ENCODE measurements at places on chromosomes 4 and X.

- no peak for DNase-seq
Observed at GRCh38 chrX:13605611-13606010, 36.2 kb downstream of the EGFL6 start.

DNA sequence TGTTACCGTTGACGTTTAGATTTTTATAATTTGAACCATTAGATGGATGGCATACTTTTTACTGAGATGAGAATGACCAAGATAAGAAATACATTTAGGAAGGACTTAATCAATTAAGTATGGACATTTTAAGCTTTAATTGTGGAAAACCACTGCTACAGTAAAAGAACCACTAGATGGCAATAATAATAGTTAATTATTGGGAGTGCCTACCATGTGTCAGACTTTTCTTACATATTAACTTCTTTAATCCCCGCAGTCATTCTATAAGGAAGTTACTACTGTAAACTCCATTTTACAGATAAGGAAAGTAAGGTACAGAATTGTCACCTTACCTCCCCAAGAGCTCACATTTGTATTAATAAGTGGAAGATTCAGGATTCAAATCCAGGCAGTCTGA lies 48.5 kb upstream of the MYOZ2 start:
- no peak for DNase-seq

DNA sequence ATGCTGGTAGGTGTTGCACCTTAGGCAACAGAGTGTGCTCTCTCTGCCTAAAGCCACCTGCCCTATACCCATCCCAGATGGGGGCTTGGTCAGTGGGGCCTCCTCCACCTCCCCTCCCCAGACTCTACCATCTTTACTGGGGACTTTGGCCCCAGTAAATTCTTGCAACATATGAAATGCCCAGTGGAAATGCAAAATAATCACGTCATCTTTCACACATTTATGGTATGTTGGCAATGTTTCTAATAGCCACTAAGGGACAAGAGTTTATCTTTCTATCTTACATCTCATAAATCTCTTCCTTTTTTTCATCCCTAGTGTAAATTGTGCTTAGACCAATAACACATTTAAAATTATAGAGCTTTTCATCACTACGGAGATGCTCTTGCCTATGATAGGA lies 103.0 kb upstream of the MAML3 start:
- no peak for DNase-seq

DNA sequence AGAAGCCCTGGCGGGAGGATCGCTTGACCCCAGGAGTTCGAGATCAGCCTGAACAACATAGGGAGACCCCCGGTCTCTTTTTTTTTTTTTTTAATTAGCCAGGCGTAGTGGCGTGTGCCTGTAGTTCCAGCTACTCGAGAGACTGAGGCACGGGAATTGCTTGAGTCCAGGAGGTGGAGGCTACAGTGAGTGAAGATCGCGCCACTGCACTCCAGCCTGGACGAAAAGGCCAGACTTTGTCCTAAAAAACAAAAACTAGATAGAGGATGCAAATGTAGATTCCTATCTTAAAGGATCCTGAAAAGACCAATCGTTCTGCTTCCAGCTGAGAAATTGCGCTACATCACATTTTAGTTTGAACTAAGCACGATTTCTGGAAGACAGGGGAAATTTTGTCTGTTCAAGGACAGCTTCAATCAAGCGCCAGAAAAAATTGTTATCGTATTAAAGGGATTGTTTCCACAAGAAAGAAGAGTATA lies 627 bp upstream of the HSD17B11 start:
- DNase-seq: no peak

GRCh38 chr4:24769571-24769970 lies 25.8 kb upstream of the SOD3 start:
- DNase-seq: no peak

DNA sequence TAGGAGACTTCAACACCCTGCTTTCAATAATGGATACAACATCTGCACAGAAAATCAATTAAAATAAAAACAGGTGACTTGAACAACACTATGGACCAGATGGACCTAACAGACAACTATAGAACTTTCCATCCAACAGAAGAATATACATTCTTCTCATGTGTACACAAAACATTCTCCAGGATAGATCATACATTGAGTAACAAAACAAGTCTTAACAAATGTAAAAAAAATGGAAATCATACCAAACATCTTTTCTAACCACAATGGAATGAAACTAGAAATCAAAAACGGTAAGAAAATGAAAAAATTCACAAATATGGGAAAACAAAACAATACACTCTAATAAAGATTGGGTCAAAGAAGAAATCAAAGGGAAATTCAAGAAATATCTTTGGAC lies 24.7 kb downstream of the CYP2U1 start:
- no peak for DNase-seq

- no peak for DNase-seq
Observed at GRCh38 chrX:46920235-46920634, 8.0 kb downstream of the JADE3 start.

- no peak for DNase-seq
Observed at GRCh38 chrX:28180096-28180495, 198.8 kb upstream of the DCAF8L1 start.

- DNase-seq: no peak
Observed at GRCh38 chr4:138639018-138639741, 376.4 kb upstream of the NOCT start.

GRCh38 chr4:176238826-176239225 lies 30.2 kb downstream of the ASB5 start:
- DNase-seq: no peak

GRCh38 chr4:148514581-148514980 lies 72.4 kb upstream of the NR3C2 start:
- no peak for DNase-seq

GRCh38 chrX:1537031-1537715 lies at the start of gene P2RY8:
TSS of gene P2RY8 (minus strand) at chrX:1537185. CDS start at chrX:1466558, 70,627 bp downstream.
- DNase-seq: peak; percentile 57

- no peak for DNase-seq
Observed at GRCh38 chr4:53365121-53365485, 758 bp downstream of the SCFD2 start.

DNA sequence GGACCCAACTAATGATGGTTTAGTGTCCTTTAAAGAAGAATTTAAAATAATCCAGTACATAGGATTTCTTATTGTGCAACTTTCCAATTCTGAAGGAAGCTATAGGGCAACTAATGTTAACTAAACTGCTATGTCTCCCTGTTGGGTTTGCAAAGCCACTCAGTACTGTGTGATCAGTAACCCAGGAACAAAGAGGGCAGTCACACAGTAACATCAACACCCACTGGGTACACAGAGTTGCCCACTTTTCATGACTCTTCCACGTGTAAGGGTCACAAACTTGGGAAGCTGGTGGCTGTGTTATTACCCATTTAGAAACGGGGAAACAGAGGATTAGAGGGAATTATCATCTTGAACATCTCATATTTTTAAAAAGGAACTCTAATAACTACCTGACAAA lies 555.0 kb upstream of the DIPK2B start:
- no peak for DNase-seq

DNA sequence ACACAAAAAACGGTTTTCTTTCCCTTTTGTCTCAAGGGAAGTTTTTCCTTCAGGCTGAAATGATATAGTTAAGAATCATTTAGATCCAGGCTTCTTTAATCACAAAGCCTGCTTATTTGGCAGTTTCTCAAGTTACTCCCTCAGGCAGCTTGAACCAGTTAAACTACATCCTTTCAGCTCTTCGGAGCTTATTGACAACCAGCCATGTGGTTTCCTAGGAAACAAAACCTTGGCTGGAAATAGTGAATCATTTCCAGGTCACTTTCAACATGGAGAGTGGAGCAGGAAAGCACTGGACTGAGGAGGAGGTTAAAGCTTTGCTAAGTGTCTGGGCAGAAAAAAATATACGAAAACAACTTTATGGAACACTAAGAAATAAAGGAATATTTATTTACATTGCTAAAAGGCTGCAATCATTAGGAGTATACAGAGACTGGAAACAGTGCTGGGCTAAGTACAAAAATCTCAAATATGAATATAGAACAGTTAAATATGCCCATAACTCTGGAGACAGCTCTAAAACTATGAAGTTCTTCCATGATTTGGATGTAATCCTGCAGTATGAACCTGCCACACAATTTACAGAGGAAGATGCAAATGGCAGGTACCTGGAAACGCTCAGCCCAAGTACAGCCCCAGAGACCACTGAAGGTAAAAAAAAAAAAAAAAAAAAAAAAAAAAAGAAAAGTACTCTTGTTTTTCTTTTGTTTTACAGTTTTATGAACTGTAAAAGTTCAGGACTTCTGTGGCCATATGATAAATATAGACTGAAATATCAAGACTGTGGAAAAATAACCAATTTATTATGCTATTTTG lies 23.2 kb upstream of the AASDH start:
- no peak for DNase-seq

Measured in stimulated activated CD8-positive, alpha-beta memory T cell treated with anti-CD3 and anti-CD28 coated beads, Interleukin-2, amount 100 ng/mL, for 1 hour (primary cell).